ENCODE measurements at places on chromosomes 12 and 14.

- no peak for DNase-seq
Measured at GRCh38 chr12:57568838-57569237, 19.0 kb downstream of the KIF5A start.

- no peak for DNase-seq
Measured at GRCh38 chr14:90513161-90514014, 116.6 kb downstream of the CALM1 start.

GRCh38 chr14:96267916-96268315, 11.9 kb downstream of the BDKRB1 start:
- no peak for DNase-seq

DNA sequence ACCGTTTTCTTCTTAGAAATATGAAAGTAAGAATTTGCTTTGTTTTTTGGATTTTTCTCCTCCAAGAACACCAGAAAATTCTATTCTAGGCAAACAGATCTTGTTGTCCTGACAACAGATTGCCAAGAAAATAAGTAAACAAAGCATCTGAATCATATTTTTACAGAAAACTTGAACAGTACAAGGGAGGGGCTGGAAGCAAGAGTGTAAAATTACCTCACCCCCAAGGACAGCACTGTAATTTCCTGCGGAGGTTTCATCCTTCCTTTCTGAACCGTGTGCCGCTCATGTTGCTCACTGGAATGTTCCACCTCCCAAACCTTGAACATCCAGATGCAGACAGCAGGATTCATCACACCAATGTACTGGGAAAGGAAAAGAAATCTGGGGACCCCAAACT, 5.4 kb upstream of the CAMKK2 start:
- DNase-seq = no peak

GRCh38 chr12:18849080-18849479, 111.2 kb downstream of the CAPZA3 start:
- no peak for DNase-seq

DNA sequence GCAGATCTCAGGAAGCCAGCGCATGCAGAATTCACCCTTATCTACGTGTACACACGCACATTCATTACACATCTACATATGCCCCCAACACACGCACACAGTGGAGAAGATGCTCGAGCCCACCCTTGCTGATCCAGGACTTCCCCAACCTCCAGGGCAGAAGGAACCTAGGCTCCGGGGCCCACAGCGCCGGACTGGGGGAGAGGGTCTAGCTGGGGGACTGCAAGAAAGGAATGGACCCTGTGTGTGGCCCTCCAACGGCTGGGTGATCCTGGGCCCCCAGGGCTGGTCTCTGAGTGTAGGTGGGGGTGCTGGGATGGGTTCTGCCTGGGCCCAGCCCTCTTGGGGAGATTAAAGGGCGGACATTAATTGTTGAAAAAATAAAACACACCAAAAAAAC, 128.1 kb upstream of the C14orf180 start:
- DNase-seq = no peak

GRCh38 chr14:45810152-45810872, 557.3 kb upstream of the MIS18BP1 start:
- no peak for DNase-seq

- no peak for DNase-seq
Measured at GRCh38 chr12:102957339-102958050, at the start of gene ASCL1. Gene ASCL1, plus strand, starts transcription at chr12:102957674. Its CDS starts 571 bp downstream, at chr12:102958245.

DNA sequence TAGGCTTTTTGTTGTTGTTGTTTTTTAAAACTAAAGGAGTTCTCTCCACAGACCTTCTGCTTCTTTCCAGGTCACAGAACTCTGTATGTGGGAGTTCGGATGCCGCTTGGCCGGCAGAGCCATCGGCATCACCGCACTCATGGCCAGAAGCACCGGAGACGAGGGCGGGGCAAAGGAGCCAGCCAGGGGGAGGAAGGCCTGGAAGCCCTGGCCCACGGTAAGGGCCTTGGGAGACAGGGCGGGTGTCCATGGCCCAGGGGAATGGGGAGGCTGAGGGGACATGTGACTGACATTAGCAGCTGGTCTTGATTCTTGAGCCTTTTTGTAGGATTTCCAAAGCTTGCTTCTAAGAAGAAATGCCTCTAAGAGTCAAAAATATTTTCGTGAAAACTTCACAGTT, 26.2 kb downstream of the SLC4A8 start:
- DNase-seq = no peak

DNA sequence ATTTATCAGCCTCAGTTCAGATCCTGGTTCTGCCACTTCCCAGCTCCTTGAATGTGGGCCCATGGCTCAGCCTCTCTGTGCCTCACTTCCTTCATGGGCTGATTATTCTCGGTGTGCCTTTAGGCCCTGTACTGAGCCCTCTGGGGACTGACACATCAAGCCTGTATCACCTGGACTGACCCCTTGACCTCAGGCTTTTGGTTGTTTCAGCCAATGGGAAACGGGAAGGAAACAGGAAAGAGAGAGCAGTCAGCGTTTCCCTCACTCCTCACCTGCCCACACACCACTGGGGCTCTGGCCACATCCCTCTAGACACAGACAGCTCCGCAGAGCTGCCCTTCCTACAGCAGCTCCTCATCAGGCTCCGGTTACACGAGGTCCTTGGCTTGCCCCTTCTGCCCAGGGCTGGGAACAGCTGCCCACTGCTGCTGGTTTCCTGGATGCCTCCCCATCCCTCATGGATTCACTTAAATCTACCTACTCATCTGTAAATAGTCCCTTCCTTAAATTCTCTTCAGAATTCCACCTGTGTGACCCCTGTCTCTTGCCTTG, 37.0 kb upstream of the ITPR2 start:
- DNase-seq = no peak

- DNase-seq = no peak
Measured at GRCh38 chr14:95784137-95784536, 70.2 kb upstream of the TCL1A start.

Data from activated T-helper 1 cell treated with Interleukin-2 at 50 U/mL for 16 hours (primary cell).